ENCODE measurements at places on chromosomes 16 and 17.

- no peak for DNase-seq
These were observed 33.5 kb upstream of the ETV4 start for GRCh38 chr17:43579566-43580140.

DNA sequence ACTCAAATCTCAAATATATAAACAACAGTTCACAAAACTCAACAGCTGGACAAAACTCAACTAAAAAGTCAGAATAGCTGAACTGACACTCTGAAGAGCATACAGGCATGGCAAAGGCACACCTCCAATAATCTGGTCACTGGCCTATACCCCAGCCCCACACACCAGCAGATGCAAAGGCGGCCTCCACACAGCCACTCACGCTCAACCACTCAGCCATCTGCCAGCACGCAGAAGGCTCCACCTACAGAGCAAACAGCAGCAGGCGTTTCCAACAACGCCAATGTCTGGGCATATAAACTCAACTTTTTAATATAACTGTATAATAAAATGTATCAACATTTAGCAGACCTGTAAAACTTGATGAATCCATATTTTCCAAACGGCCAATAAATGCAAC, 17.2 kb downstream of the USP7 start:
- peak; percentile 63 for DNase-seq

DNA sequence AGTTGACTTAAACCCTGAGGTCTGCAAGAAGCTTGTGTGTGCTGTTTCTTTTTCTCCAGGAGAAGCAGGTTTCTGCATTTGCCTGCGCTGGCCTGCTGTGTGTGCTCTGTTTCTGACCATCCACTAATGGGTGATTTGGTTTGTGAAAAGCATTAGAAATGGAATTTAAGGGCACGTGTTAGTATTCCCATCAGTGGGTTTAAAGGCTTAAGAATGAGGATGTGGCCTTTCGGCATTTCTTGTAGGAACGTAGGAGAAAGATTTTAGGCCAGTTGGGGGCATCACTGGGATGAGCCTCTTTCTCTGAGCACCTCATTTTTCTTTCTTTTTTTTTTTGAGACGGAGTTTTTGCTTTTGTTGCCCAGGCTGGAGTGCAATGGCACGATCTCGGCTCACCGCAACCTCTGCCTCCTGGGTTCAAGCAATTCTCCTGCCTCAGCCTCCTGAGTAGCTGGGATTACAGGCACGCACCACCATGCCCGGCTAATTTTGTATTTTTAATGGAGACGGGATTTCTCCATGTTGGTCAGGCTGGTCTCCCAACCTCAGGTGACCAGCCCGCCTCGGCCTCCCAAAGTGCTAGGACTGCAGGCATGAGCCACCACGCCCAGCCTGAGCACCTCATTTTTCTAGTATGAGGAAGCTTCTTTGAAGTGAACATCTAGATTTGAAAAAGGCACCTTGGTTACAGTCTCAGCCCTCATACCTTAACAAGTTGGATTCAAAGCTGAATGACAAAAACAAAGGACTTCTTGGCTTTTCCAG, 110.3 kb downstream of the BANP start:
- DNase-seq = no peak

GRCh38 chr17:81518113-81518784, 5.7 kb upstream of the ACTG1 start:
- DNase-seq = peak; percentile 33

DNA sequence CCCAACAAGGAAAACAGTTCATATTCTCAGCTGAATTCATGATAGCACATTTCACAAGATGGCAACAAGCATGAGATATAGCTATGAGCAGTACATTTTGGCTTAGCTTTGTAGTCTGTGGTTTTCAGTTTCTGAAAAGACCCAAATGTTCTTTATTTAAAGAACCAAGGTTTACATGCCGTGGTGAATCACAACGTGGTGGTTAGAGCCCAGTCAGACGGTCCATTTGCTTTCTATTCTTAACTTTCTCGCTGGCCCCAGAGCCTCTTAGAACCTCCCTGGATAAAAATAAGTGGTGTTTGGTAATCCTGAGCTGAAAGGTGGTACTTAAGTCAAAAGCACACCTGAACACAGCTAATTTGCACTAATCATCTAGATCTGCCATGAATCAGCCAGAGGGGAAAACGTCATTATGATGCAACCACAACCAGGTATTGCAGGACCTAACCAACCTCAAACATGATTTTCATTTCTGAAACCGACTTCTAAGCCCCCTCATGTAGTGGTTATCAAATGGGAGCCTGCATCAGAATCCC, 18.6 kb upstream of the HAPSTR1 start:
- no peak for DNase-seq

DNA sequence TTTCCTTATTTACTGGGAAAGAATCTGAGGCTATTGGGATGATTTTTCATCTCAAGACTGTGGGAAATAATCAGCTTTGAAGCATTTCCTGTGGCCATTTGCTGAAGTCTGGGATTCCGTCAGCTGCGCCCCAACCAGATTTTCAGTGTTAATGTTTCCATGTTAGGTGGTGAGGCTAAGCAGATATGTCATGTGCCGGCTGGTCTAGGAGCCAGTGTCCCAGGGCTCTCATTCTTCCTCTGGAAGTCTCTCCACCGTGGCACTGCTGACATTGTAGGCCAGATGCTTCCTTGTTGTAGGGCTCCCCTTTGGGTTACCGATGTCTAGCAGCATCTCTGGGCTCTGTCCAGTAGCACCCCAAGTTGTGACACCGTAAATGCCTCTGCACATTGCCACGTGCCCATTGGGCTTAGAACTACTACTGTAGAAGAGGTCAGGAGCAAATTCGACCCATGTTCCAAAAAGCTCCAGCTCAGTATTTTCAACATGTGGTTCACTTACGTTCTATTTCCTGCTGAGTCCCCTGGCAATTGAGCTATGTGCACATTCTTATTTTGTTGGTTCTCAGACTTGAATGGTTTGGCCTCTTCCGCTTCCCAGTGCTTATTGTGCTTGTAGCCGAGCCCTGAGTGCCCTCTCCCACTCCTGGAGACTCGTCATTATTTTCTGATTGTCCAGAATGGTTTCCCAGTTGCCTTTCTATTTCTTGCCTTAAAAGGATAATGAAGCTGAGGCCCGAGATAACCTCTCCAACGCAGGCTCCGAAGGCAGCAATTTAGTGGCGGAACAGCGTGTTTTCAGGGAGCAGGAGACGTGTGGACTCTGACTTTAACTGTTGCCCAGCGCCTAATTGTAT, 82.2 kb downstream of the SPECC1 start:
- DNase-seq = no peak

- DNase-seq = no peak
These were observed 318.6 kb downstream of the FOXL1 start for GRCh38 chr16:86896976-86897375.

GRCh38 chr16:23554536-23554935, 2.6 kb downstream of the EARS2 start:
- DNase-seq = no peak

- DNase-seq = no peak
These were observed 148.9 kb downstream of the ITFG1 start for GRCh38 chr16:47311738-47312505.

DNA sequence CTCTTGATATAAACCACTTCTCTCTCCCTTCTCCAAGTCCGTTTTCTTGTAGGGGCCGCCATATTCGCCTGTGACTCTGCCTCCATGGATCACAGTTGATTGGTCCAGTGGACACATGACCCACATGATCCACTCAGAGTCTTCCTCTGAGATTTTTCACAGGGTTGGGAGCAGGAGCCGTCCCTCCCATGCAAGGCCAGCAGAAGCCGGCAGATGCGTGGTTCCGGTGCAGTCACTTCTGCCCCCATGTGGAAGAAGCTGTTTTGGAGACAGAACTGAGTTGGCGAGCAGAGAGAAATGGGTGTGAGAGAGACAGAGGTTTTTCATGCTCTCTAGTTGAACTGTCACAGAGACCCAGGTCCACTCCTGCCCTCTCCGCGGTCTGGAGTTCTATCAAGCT, 83.3 kb downstream of the C16orf95 start:
- DNase-seq = no peak

GRCh38 chr16:58222532-58223316, 24.8 kb upstream of the CSNK2A2 start:
- DNase-seq = no peak

- DNase-seq = no peak
These were observed 30.7 kb downstream of the ELAC2 start for GRCh38 chr17:12987120-12987519.

- DNase-seq = no peak
These were observed 1.5 kb downstream of the ZNF688 start for GRCh38 chr16:30569746-30570635.

- DNase-seq = no peak
These were observed 34.5 kb downstream of the SDK2 start for GRCh38 chr17:73609758-73610157.

GRCh38 chr17:19873346-19873745, 5.6 kb upstream of the ULK2 start:
- DNase-seq = no peak

- peak; percentile 21 for DNase-seq
These were observed 3.1 kb upstream of the DNAJA2 start for GRCh38 chr16:46976550-46976949.

- no peak for DNase-seq
These were observed 275.8 kb downstream of the FOXL1 start for GRCh38 chr16:86854058-86854621.

GRCh38 chr16:25691519-25692091, at the start of gene HS3ST4:
TSS of gene HS3ST4 (plus strand) at chr16:25691959.
- no peak for DNase-seq

GRCh38 chr17:9251273-9251672, 230.0 kb downstream of the NTN1 start:
- DNase-seq = no peak

- no peak for DNase-seq
These were observed 25.0 kb downstream of the CDK12 start for GRCh38 chr17:39486242-39486641.

DNA sequence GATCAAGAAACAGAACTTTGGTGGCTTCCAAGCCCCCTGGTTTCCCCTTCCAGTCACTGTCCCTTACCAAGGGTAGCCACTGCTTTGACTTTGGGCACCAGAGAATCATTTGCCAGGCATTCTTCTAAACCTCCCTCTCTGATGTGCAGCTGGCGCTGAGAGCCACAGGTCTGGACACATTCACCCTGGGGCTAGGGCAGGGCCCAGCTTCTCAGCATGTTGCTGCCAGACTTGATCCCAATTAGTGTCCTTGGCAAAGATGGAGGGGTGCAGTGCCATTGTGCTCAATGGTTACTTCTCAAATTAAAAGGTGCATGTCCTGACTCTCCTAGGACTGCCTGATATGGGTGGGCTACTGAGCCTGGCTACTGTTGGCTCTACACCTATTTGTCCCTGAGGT, 7.6 kb upstream of the SLC47A2 start:
- no peak for DNase-seq

DNA sequence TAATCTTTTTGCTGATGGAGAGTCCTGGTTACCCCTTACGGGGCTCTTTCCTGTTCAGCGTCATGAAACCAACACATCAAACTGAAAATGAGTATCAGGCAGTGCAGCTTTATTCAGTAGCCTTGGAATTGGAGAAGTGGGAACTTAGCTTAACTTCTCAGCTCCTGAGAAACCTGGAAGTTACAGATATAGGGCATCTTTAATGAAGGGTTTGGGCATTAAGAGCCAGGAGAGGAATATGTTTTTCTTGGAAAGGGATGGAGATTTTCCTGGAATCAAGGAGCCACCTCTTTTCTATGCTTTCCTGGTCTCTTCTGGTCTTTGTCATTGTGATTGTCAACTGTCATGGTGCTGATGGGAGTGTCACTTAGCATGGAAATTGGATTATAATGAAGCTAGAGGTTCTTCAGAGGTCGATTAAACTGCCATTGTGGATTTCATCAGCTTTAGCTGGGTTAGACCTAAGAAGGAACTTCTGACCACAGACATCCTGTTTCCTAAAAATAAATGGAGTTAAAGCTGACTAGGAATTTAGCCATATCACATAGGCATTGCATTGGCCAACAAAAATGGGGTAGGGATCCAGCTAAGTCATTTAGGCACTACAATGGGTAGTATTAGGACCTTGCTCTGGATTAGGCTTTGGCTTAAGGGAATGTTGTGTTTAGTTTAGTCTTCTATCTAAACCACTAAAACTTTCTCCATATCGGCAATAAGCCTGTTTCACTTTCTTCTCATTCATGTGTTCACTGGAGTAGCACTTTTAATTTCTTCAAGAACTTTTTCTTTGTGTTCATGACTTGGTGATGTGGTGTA, 186.4 kb downstream of the BCAS3 start:
- DNase-seq = no peak

DNA sequence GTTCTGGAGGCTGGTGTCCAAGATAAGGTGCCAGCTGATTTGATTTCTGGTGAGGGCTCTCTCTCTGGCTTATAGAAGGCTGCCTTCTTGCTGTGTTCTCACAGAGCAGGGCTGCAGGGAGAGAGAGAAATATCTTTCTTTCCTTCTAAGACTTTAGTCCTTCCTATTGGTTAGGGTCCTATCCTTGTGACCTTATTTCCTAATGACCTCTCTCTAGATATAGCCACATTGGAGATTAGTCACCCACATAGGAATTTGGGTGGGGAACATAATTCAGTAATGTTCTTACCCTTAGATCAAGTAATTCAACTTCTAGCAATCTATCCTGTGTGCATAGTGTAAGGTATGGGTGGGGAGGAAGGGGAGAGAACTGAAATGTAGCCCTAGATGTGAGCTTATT, 18.0 kb upstream of the ABCA5 start:
- DNase-seq = no peak

GRCh38 chr16:69324013-69324531, 6.3 kb downstream of the PDF start:
- DNase-seq = peak; percentile 65

- DNase-seq = no peak
These were observed 741 bp upstream of the GRB2 start for GRCh38 chr17:75406222-75406615.

DNA sequence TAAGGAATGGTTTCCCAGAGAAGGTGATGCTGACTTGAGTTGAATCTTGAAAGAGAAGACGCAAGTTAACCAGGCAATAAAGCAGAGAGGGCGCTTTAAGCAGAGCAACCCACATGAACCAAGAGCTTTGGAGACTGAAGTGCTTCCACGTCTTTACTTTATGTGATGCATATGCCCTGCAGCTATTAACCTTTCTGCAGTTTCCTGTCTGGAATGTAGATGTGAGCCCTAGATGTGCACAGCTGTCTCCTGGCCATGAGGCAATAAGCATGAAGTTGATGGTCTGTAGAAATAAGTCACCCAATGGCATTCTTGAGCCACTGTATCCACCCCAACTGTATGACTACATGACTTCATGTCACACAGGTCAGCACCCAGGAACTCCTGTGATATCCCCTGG, 5.7 kb upstream of the CHST4 start:
- no peak for DNase-seq

DNA sequence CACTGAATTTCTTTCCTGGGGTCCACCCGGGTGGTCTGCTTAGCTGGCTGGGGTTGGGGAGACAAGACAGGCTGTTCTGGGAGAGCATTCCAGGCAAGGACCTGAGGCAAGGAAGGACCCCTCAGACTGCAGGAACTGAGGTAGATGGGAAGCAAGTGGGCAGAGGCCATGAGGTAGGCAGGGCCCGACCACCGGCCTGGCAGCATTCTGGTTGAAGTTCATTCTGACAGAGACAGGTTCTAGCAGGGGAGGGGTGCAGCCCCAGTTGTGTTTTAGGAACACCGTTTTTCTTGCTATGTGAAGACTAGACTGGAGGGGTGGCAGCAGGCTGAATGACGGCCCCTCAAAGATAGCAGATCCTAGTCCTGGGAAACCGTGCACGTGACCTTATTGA, 17.5 kb downstream of the B9D1 start:
- DNase-seq = no peak

- no peak for DNase-seq
These were observed 74.5 kb upstream of the HSBP1 start for GRCh38 chr16:83733301-83733700.
